ENCODE measurements at places on chromosomes 7 and 10. TPM values are rescaled to one million over a fixed set of nuclear protein-coding genes. Genes with fewer than 3 reads are reported as not detected.

- DNase-seq, result no peak
Measured at GRCh38 chr10:118978316-118978997, 51.1 kb upstream of the NANOS1 start.

DNA sequence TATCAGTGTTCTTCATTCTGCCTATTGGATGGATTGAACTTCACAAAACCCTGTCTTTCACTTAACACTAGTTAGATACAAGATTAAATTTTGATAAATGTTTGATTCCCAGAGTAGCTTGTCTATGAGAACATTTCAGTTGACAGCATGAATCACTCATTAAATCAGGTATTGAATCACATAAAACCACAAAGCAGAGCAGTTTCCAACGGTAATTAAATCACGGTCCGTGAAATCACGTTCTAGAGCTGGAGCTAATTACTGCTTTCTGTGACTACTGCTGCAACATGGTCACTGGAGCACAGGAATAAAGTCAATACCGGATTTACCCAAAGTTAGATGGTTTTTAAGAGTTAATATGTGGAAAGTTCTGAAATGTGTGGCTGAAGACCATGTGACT lies 257.8 kb upstream of the PCDH15 start:
- DNase-seq, result no peak

Gene EIF5AL1
- total RNA-seq, result 0.94 TPM

Gene SERPINE1
- 4.3 TPM for total RNA-seq

All from ureter (tissue), 1 donor.